ENCODE measurements at places on chromosomes 4 and X.
A peak's percentile ranks its signal among the peaks of the same experiment; 100 is the strongest.

DNA sequence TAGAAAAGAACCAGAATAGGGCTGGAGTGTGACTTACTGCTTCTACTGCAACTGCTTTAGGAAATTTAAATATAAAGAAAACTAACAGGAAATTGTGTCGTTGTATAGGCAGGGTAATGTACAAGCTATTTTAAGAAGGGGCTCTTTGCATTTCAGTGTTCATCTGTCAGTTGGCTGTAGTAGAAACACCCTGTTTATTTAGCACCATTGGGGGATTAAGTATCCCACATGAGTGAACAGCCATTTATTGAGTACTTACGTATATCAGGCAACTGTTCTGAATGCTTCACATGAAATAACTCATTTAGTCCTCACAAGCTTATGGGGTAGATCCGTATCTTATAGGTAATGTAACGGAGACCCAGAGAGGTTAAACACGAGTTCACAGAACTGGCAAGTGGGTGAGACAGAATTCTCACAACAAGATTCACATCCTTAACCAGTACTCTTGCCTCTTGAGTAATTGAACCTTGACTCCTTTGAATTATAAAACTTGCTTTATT lies 23.9 kb downstream of the STIM2 start:
- no peak for DNase-seq

DNA sequence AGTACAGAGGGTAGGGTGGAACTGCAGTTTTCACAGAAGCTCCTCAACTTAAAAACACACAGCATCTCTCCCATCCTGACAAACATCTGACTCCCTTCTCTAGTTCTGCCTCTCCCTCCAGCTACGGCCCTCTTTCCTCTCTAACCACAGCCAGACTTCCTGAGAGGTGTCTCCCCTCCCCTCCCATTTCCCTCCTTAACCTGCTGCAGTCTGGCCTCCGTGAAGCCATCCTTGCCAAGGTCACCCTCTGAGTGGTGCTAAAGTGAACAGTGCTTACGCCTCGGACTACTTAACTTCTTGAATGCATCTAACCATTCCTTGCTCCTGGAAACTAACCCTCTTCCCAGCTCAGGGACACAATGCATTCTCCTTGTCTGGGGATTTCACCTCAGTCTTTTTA lies 53.3 kb downstream of the RTL5 start:
- no peak for DNase-seq

GRCh38 chr4:8770518-8771257 lies 101.0 kb downstream of the HMX1 start:
- no peak for DNase-seq

DNA sequence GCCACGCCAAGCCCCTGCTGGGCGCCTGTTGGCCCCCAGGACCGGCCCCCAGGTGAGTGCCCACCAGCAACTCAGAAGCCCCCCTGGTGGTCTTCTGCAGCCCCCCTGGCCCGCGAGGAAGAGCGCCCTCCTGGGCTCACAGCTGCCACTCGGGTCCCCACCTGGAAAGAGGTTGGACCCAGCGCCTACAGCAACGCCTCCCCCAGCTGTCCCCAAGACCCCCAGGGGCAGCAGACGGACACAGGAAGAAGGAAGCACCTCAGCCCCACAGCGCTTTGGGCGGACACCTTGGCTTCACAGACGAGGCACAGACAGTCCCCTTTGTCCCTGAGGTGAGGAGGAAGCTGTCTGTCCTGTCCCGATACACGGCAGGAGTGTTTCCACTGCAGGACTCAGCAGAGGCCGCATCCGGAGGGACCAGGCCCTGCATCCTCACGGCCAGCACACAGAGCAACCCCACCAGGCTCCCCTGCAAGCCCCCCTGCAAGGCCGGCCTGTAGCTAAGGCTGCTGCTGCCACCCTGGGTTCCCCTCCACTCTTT lies 115.6 kb upstream of the NKX1-1 start:
- DNase-seq = no peak

DNA sequence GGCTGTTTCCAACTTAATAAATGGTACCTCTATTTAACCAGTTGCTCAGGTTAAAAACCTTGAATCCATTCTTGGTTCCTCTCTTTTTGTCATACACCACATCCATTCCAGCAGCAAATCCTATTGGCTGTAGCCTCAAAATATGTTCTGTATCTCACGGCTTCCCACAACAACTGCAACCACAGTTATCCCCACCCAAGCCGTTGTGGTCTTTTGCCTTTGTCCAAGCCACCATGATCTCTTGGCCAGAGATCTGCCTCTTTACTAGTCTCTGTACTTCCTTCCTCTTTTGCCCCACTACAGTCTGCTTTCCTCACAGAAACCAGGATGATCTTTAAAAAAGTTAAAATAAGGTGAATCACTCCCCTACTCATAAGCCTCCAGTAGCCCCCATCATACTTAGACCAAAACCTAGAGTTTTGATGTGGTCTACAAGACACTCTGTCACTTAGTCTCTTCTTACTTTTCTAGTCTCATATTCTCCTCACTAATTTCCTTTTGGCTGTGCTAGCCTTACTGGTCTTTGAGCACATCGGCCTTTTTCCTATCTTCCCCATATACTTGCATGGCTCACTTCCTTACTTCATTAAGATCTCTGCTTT lies 10.3 kb downstream of the MAOA start:
- DNase-seq = no peak

DNA sequence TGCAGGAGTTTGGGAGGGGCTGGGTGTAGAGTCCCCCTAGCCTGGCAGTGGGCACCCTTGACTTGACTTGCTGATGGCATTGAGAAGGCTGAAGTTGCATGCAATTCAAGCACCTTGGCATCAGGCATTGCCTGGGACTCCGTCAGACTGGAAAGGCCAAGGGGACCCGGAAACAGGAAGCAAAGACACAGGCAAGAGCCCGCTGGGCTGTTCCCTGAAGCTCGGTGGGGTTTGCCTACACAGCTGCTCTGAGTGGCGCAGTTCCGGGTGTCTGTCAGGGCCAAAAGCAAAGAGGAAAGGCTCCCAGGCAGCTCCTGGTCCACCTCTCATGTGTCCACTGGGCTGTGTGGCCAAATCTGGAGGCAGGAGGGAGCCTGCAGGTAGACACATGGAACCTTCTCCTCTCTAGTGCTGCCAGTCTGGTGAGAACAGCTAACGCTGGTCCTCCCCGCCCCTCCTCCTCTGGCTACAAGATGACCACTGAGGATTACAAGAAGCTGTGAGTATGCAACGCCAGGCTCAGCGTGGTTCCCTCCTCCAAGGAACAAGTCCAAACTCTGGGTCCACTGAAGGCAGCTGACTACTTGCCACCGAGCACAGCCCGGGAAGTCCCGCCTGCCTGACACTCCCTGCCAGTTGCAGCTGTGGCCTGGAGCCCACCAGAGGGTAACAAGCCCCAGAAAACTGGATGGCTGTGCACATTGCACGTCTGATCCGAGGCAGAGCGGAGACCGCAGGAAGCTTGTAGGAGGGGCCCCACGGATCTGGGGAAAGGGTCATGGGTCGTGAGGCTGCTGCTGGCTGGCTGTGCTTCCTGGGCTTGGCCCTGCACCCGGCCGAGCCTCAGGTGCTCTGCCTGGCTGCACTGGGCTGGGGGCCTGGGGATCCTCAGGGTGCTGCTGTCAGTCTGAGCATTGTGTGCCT lies 20.1 kb downstream of the ZNF185 start:
- no peak for DNase-seq

DNA sequence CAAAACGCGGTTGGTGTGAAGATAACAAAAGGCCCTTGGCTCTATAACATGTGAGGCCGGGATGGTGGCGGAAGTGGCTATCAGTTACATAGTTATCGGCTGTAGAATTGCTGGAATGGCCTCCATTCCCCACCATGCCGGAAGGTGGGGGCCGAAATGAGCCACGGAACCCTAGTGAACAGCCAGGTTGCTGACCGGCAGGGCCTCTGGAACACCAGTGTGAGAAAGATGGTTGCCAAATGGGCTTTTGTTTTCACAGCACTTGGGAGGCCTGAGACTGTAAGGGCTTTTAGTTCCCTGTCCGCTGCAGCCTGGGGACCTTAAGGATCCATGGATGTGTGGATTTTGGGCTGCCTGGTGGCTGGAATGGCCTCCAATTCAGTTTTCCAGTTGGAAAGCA lies 23.3 kb upstream of the ARX start:
- DNase-seq = no peak

GRCh38 chr4:140094438-140095420 lies 59.3 kb downstream of the MAML3 start:
- DNase-seq = peak; percentile 50

GRCh38 chr4:39495446-39496213 lies 31.6 kb downstream of the UGDH start:
- no peak for DNase-seq

- DNase-seq = no peak
Measured at GRCh38 chr4:6773106-6773505, 9.4 kb upstream of the KIAA0232 start.

DNA sequence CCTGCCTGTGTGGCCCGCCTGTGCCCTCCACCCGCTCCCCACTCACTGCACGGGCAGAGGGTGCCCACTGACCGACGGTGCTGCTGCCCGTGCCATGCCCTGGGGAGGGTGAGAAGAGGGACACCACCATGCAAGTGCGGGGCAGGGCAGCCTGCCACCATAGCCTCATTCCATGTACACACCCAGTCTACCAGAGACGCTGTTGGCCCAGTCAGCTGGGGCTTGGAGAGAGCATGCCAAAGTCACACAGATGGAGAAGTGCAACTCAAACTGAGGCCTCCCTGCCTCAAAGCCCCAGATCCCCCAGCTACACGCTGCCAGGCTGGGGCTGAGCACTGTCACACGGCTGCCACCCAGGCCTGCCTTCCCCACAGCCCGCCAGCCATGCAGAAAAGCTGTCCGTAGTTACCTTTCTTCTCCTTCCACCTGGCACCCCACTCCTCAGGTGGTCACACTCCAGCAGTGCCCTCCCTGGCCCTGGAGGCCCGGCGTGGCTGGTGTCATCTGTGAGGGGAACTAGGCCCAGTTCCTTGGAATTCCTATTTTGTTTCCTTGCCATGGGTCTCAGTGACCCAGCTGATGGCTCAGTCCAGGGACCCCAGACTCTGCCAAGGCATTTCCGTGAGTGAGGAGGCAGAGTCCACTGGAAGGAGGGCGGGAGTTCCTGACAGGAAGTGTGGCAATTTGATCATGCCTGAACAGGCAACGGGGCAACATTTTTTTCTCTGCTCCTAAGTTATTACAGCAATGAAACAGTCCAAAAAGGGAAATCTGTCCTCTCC lies at the start of gene SLC2A9:
SLC2A9 (minus strand) TSS at position 627 of the 782 bp plus-strand sequence; CDS start at position 559, 68 bp downstream.
- no peak for DNase-seq

GRCh38 chrX:30990361-30990760 lies 81.5 kb downstream of the FTHL17 start:
- no peak for DNase-seq

GRCh38 chr4:48909697-48910096 lies 3.1 kb upstream of the OCIAD2 start:
- DNase-seq = peak; percentile 42

DNA sequence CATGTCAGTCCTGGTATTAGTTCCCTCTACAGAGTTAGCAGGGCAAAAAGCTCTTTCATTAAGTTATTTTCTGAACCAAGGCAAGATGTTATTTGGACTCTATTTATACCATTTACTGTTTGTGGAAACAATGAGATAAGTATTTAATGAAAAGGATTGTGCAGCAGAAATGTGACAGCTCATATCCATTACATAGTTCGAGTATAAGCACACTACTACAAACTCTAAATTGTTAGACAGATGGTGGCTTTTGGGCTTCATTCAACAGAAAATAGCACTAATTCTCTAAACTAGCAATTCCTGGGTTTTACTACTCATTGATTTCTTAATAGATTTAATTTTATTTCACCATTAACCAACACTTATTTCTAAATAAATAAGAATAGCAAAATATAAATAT lies 95.2 kb upstream of the ANK2 start:
- DNase-seq = no peak

DNA sequence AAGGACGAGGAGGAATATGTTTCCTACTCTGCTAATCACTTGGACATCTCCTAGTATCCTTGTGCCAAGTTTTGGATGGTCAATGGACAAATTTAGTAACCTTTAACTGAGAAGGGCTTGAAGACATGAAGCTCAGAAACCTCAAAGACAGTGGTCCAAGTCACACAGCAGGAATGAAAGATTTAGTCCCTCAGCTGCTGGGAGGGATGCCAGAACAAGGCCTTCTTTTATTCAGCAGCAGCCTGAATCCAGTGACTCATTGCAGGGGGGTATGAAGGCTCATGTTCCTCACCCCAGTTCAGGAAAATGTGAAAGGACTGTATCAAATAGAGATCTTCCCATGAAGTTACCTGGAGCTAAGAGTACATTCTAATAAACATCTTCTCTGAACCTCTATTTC lies 214.9 kb upstream of the UGT8 start:
- DNase-seq = no peak

DNA sequence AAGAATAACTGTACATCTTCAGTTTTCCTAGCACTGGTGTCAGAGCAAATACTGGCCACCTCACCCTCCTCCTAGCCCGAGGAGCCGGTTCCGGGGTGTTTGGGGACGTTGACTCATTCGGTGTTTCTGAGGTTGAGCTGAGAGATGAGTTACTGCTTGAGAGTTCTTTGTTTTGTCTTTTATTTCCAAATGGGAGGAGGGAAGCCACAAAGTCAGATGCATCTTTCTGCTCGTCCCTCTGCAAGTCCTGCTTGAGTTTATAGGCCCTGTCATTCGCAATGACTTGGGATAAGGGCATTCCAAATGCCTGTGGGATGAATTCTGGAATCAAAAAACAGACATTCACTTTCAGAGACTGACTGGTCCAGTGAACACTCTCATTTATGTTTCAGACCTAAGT lies 77.5 kb downstream of the HCCS start:
- no peak for DNase-seq

GRCh38 chr4:7186031-7186430 lies 6.3 kb upstream of the SORCS2 start:
- no peak for DNase-seq

GRCh38 chr4:124423160-124423559 lies 289.4 kb downstream of the ANKRD50 start:
- no peak for DNase-seq

- DNase-seq = no peak
Measured at GRCh38 chrX:149758068-149758714, 15.7 kb upstream of the HSFX1 start.

GRCh38 chrX:154019061-154019621 lies 561 bp downstream of the IRAK1 start:
- DNase-seq = no peak

GRCh38 chrX:67555578-67556203 lies 11.9 kb downstream of the AR start:
- no peak for DNase-seq

GRCh38 chrX:68571610-68572311 lies 72.9 kb downstream of the YIPF6 start:
- no peak for DNase-seq

DNA sequence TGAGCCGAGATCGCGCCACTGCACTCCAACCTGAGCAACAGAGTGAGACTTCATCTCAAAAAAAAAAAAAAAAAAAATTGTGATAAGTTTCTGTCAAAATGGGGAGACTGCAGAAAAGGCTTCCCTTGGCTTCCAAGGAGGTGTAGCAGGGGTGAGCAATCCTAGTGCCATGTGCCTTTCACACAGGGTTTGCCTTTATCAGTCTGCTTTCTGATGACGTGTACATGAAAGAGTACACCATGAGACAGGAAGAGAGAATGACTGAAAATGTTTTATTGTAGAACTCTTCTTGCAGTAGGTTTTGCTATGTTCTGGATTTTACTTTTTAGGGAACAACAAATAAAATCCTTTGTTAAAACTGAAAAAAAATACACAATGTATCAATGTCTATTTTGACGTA lies 23.4 kb upstream of the ZFP42 start:
- no peak for DNase-seq

- DNase-seq = no peak
Measured at GRCh38 chr4:128025319-128025718, 35.8 kb upstream of the LARP1B start.

GRCh38 chr4:140227286-140227685 lies 73.3 kb upstream of the MAML3 start:
- no peak for DNase-seq
